Left renal cortex interstitium (tissue), 4 donors: ENCODE measurements at places on chromosomes 11 and 22. TPM values are rescaled to one million over a fixed set of nuclear protein-coding genes. Genes with fewer than 3 reads are reported as not detected.

DNA sequence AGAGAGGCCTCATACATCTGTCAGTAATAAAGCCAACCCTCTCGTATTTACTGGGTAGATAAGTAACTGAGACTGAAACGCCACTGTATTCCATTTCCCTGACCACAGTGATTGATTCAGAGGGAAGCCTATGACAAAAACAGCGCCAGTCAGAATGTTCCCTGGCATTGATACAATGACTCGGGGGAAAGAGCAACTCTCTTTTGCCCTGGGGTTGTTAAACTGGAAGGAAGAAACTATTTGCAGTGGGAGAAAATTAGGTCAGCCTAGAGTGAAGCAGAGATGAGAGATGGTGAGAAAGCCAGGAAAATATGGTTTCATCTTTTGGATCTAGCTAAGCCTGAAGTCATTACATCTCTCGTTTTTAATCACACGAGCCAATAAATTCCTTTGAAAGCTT is 48.6 kb upstream of the RBFOX2 start:
- DNase-seq: no peak

GRCh38 chr11:17407575-17407974 is 19.1 kb upstream of the KCNJ11 start:
- no peak for DNase-seq

DNA sequence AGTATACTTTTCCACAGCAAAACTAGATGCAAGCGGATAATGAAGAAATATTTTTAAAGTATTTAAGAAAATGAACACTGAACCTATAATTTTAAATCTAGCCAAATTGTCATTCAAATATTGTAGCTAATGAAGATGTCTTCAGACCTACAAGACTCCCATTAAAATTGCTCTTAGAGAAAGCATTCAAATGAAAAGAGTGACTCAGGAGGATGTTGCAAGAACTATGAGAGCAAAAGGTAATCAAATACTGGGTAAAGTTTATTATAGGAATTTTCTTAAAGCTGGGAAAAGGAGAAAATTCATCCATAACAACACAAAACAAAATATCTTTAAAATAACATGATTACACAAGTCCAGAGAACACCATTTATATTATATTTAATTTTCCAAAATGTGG is 5.4 kb upstream of the POU2AF1 start:
- DNase-seq: no peak

DNA sequence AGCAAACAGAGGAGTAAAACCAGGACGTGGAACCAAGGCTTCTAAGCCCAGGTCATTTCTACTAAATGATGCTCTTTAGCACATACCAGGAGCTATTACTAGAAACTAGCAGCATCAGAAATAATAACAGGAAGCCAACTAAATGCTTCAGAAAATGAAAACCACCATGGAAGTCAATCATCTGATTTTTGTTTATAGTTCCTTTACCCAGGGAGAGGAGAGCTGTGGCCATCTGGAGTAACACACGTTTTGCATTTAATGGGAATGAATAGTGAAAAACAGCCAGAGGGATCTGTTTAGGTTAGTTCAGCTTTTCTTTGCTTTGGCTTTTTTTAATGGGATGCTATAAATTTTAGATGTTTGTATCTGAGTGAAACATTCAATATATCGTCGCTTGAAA is 250.7 kb upstream of the ARHGAP20 start:
- no peak for DNase-seq

DNA sequence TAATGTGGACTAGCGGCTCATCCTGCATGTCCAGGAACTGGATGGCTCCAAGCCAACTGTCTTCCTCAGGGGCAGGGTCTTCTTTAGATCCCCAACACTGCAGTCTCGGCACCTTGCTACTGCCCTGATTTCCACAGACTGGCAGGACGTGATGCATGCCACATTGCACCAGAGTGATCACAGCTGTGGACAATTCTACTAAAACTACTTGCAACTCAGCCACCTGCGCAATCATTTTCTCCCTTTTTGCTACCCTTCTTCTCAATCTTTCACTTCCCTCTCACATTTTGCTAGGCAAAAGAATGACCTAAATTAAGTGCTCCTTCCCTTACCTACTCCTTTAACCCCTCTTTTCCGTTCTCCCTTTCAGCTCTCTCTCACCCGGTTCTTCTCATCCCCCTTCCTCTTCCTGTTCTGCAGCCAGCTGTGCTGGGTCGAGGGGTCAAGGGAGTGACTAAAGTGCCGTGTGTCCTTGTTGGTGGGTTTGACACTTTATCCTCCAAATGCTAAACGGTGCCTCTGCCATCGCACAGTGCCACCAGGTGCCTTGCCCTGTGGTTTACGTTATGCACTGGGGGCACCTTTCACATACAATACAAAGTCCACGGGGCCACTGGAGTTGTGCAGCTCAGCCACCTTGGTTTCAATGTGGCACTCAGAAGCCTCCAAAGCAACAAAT is 11.5 kb upstream of the PEX26 start:
- DNase-seq: no peak

- DNase-seq: no peak
Observed at GRCh38 chr11:125564357-125564756, 4.9 kb upstream of the EI24 start.

DNA sequence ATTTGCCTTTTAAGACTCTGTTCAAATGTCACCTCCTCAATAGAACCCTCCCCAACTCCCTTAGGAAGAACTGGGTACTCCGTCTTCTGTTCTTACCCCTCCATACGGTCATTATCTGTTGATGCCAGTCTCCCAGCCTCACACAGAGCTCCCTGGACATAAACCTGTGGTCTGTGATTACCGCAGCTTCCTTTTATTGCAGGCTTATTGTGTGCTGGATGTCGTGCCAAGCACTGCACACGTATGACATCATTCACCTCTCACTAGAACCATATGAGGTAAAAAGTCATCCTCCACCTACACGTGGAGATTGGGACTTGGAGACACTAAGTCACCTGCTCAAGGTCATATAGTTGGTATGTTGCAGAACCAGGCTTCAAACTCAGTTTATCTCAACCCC is 15.3 kb downstream of the PTPN5 start:
- no peak for DNase-seq

- no peak for DNase-seq
Observed at GRCh38 chr11:45906965-45907611, at the start of gene FREY1. Gene FREY1, minus strand, starts transcription at chr11:45907271. Its CDS starts 26 bp downstream, at chr11:45907245.

GRCh38 chr11:66142370-66143263 is 72.5 kb downstream of the PACS1 start:
- no peak for DNase-seq

- no peak for DNase-seq
Observed at GRCh38 chr11:57622263-57622662, 24.8 kb downstream of the SERPING1 start.

DNA sequence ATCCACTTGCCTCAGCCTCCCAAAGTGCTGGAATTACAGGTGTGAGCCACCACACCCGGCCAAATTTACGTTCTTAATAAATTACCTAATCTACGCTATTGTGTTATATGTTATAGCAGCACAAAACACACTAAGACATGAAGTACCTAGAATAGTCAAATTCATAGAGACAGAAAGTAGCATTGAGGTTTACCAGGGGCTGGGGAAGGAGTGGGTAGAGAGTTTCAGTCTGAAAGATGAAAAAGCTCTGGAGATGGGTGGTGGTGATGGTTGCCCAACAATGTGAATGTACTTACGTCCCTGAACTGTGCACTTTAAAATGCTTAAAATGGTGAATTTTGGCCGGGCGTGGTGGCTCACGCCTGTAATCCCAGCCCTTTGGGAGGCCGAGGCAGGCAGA is 65.7 kb upstream of the NUP50 start:
- DNase-seq: no peak

DNA sequence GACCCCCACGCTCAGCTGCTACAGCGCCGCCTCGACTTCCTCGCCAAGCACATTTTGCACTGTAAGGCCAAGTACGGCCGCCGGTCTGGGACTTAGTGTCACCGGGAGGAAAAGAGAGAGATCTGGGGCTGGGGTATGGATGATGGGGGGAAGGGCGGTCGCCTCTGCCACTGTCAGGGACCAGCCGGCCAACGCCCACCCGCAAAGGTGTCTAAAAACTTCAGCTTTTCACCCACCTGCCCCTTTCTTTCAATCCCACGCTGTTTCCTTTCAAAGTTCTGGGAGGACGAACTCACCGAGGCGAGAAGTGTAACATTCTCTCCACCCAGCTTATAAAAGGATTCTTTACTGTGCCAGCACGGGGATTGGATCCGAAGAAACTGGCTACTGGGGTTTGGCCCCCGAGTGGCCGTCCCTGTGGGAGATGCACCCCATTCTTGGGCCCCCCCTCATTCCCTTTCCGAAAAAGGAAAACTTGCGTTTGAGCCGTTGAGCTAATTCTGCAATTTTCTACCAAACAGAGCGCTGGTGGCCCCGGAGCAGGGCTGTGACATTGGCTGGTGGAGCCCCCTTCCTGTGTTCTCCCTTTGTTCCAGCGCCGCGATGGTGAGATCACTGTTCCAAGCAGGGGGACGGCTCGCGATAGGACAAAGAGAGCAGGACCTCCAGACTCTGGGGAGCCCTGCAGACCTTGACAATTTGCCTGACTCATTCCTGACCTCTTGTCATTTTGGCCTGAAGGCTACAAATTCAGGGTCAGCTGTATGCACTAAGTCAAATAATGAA is 1.8 kb downstream of the FJX1 start:
- no peak for DNase-seq

DNA sequence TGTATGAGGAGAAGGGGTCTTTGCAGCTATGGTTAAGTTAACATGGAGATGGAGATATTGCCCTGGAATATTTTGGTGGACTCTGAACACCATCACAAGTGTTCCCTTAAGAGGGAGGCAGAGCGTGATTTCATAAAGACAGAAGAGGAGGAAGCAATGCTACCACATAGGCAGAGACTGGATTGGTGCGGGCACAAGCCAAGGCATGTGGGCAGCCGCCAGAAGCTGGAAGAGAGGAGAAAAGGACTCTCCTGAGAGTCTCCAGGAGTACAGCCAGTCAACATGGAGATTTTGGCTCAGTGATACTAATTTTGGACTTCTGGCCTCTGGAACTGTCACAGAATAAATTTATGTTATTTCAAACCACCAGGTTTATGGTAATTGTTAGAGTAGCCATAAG is 231.6 kb downstream of the OPCML start:
- DNase-seq: no peak

- no peak for DNase-seq
Observed at GRCh38 chr11:46296528-46297448, 19.3 kb downstream of the CREB3L1 start.

DNA sequence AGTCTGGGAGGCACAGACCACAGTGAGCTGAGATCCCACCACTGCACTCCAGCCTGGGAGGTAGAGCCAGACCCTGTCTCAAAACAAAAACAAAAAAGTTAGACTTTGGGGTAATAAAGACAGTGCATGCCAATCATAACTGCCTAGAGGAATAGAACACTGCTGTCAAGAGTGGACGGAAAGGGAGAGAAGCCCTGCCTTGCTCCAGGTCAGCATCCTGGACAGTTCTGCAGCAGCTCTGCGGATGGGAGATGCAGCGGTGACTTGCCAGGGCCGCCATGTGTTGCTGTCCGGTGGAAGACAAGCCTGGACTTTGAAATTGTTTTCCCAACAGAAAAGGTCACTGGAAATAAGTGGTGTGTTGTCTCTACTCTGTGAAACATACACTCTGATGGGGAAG is 618.2 kb downstream of the TBC1D22A start:
- no peak for DNase-seq

DNA sequence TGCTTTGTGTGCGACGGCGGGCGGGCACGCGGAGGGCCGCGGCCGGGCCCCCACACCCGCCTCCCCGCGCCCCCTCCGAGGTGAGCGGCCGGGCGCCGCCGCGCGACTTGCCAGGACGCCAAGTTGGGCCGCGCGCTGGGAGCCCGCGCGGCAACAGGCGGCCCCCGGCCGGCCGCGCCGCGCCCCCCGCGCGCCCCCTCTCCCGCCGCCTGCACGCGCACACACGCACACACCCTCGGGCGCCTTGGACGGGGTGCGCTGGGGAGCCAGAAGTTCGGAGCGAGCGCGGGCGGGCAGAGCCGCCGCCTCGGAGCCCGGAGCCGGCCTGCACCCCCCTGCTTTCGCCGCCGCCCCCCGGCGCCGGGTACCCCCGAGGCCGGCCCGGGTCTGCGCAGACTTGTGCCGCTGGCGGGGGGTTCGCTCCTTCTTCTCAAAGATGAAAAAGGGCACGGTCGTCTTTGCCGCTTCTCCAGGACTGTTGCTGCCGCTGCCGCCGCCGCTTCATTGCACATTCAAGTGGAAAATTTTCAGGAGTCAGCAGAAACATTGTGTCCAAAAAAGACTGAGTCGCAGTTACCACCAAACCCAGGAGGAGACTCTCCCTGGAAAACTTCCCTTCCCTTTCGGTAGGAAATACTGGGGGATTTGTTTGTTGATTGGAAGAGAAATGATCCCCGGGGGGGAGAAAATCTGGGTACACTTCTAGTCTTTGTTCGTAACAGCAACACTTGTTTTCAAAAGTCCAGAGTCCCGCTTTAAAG is 895 bp downstream of the TEAD1 start:
- no peak for DNase-seq

DNA sequence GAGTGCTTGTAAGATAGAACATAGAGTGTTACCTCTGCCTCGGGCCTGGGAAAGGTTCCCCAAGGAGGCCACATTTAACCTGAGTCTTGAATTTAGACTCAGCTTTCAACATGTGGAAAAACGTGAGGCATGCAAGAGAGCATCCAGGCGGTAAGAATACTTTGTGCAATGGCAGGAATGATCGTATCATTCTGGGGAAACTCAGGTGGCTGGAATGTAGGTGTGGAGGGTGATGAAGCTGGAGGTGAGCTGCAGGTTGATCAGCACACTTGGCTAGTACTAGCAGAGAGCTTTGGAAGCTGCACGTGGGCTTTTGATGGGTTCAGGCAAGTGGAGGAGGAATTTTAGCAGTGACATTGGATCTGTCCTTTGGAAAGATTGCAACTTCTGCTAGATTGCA is 270.3 kb upstream of the RAG2 start:
- no peak for DNase-seq

DNA sequence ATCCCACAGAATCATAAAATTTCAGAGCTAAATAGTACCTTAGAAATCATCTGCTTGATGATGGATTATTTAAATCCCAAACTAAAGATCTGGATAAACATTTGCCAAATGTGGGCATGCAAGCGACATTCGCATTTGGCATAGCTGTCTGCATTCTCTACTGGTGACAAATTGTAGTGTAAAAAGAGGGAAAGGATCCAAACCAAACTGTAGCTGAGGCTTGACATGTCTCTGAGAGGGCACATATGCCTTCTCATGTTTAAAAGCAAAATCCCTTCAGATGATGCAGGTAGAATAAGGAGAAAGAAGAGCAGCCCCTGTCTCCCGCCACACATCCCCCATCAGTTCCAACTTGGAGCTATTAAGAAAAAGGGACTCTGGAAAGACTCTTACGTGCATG is 257.5 kb upstream of the MTNR1B start:
- no peak for DNase-seq

- no peak for DNase-seq
Observed at GRCh38 chr11:126340960-126341606, 14.4 kb upstream of the ST3GAL4 start.

DNA sequence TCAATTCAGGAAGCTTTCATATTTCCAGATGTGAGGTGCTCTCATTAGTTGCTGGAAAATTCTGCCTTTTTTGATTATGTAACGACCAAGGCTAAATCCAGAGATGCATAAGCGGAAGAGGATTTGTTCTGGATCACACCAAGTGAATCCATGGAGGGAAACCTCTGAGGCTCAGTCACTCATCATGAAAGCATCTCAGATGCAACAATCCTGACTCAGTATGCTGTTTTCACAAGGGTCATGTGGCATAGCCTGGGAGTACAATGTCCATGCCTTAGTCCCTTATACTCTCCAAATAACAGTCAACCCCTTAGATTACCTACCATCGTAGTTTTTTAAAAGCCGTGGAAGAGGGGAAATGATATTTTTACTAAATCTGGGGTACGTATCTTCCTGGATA is 445.6 kb downstream of the NTM start:
- no peak for DNase-seq

MS4A14 gene
- polyA plus RNA-seq: 0.42 TPM

HBD gene
- polyA plus RNA-seq: 1.9 TPM

OVCH2 gene
- 8.2 TPM for polyA plus RNA-seq

OR10G7 gene
- polyA plus RNA-seq: not detected
